ENCODE measurements at places on chromosomes 2 and 18.

DNA sequence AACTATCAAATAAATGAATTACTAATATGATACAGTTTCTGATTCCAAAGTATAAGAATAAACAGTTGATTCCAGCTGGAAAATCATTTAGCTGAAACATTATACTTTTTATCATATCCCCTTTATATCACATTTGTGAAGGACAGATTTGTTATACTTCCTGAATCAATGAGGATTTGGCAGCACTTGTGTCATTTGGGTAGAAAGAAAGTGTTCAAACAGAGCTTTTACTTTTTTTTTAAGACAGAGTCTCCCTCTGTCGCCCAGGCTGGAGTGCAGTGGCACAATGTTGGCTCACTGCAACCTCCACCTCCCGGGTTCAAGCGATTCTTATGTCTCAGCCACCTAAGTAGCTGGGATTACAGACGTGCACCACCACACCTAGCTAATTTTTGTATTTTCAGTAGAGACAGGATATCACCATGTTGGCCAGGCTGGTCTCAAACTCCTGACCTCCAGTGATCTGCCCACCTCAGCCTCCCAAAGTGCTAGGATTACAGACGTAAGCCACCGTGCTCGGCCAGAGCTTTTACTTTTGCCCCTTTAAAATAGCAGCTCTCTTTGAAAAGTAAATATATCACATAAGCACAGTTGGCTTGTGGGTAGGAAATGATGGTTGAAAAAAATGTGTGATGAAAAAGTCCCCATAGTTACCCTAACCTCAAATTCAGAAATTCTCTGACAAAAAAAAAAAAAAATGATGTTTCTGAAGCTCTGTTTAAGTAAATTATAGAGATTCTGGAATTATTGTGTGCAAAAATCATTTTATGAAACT is 95.2 kb downstream of the DTNA start:
- H3K27ac ChIP-seq, result no peak overlapping the region
- no peak for DNase-seq
- no peak overlapping the region for H3K4me3 ChIP-seq

DNA sequence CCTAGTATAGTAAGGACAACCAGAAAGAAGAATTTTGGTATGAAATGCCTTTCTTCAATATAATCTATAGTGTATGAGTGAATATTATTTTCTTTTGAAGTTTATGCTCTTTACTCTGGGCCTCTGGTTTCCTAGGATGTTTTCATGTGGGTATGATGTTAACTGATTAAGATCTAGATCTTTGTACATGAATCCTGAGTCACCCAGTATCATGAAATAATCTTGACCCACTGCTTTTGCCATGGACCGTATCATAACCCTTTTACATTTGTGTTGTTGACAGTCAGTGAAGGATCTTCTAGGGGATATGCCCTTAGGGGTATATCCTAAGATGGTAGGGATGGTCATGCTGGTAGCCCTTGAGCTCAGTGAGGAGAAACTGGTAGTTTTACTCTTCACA is 100.3 kb downstream of the RAB3GAP1 start:
- no peaks in the 10 kb centered on the region for H3K27me3 ChIP-seq
- DNase-seq, result no peak
- no peak overlapping the region for H3K27ac ChIP-seq
- peaks cover 4% of the 10 kb centered on the region for H3K4me1 ChIP-seq
- H3K36me3 ChIP-seq, result peaks cover 91% of the 10 kb centered on the region

- H3K36me3 ChIP-seq, result no peaks in the 10 kb centered on the region
- H3K4me1 ChIP-seq, result peaks cover 14% of the 10 kb centered on the region
- peak overlapping the region; percentile 46 for H3K27ac ChIP-seq
- no peak overlapping the region for H3K4me3 ChIP-seq
- H3K27me3 ChIP-seq, result no peaks in the 10 kb centered on the region
Observed at GRCh38 chr2:137156221-137156844, 391.0 kb downstream of the THSD7B start.

- no peak overlapping the region for H3K27ac ChIP-seq
- DNase-seq, result no peak
- H3K36me3 ChIP-seq, result no peaks in the 10 kb centered on the region
- peaks cover 11% of the 10 kb centered on the region for H3K4me1 ChIP-seq
- no peak overlapping the region for H3K4me3 ChIP-seq
- no peaks in the 10 kb centered on the region for H3K27me3 ChIP-seq
Observed at GRCh38 chr18:74951165-74951760, 257.7 kb downstream of the PTGR3 start.

DNA sequence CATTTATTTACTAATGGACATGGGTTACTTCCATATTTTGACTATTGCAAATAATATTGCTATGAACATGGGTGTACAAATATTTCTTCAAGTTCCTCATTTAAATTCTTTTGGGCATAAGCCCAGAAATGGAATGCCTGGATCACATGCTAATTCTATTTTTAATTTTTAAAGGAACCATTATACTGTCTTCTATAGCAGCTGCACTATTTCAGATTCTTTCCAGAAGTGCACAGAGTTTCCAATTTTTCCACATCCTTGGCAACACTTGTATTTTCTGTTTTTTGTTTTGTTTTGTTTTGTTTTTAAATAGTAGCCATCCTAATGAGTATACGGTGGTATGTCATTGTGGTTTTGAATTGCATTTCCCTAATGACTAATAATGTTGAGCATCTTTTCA is 8.5 kb upstream of the RALBP1 start:
- H3K4me3 ChIP-seq, result no peak overlapping the region
- no peaks in the 10 kb centered on the region for H3K27me3 ChIP-seq
- H3K36me3 ChIP-seq, result no peaks in the 10 kb centered on the region
- H3K4me1 ChIP-seq, result no peaks in the 10 kb centered on the region
- DNase-seq, result no peak
- H3K27ac ChIP-seq, result no peak overlapping the region

- H3K27ac ChIP-seq, result no peak overlapping the region
- peaks cover 5% of the 10 kb centered on the region for H3K27me3 ChIP-seq
- H3K4me1 ChIP-seq, result no peaks in the 10 kb centered on the region
- no peak for DNase-seq
Observed at GRCh38 chr18:13528739-13529392, 197.5 kb downstream of the FAM210A start.

DNA sequence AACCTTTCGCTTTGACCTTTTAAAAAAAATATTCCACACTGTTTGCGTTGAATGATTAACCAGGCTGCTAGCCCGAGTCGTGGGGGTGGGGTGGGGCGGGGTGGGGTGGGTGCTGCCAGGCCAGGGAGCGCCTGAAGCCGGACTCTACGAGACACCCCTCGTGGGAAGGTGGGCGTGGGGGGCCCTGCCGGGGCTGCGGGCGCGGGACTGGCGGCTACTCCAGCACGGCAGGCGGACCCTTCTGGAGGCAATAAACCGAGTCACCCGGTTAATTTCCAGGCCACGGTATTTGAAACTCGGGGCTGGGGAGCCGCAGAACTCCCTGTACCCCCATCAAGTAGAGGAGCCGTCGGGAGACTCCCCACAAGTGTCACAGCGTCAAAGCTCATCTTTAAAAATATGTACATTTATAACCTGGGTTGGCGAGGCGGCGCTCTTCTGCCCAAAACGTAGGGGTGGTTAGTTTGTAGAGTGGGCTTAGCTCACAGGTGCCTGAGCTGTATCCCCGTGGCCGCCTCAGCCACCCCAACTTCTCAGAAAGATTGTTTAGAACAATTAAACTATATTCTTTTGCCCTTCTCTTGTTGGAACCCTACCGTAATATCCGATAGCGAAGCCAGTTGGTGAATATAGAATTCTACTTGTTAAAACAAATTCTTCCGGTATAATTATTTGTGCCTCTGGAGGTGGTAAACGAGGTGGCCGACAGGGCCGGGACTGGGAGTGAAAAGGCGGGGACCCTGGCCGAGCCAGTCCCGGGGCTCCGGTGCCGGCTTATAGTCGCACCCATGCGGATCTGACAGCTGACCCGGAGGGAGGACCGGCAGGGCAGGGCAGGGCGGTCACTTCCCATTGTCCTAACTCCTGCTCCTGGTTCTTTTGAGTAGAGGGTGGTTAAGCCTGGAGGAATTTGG is 1.4 kb downstream of the B3GNT2 start:
- no peaks in the 10 kb centered on the region for H3K27me3 ChIP-seq
- peaks cover 7% of the 10 kb centered on the region for H3K4me1 ChIP-seq
- DNase-seq, result no peak

- H3K4me1 ChIP-seq, result peaks cover 14% of the 10 kb centered on the region
- H3K4me3 ChIP-seq, result no peak overlapping the region
- no peaks in the 10 kb centered on the region for H3K27me3 ChIP-seq
Observed at GRCh38 chr2:191946471-191947182, 99.7 kb upstream of the CAVIN2 start.

DNA sequence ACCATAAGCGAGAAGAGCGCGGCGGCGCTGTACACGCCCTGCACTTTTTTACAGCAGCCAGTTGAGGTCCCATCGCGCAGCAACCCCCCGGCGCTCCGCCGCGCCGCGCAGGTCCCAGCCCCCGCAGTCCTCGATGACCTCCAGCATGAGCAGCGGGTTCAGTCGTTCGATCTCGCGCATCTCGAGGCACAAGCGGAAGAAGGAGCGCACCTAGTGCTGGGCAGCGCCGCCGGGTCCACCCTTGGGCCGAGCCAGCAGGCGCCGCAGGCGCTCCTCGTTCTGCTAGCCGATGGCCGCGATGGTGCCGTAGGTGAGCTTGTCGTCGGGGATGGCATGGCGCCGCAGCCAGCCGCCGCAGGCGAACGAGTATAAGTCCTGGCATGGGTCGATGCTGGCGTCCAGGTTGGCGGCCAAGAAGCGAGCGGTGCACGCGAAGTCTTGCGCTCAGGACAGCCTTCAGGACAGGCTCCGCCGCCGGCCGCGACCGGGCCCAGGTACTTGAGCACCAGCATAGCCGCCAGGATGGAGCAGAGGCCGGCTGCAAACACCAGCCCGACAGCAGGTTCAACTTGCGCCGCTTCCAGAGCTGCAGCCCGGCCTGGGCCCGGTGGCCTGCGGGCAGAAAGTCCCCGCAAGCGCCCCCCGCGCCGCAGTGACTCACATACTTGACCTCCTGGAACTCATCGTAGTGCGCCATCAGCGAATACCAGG is 8.3 kb downstream of the ALPP start:
- no peak for DNase-seq
- H3K27ac ChIP-seq, result no peak overlapping the region
- peaks cover 86% of the 10 kb centered on the region for H3K27me3 ChIP-seq
- no peaks in the 10 kb centered on the region for H3K36me3 ChIP-seq

GRCh38 chr2:45283764-45284620 is 274.7 kb upstream of the SIX2 start:
- H3K4me1 ChIP-seq, result peaks cover 25% of the 10 kb centered on the region
- no peak overlapping the region for H3K4me3 ChIP-seq
- H3K36me3 ChIP-seq, result no peaks in the 10 kb centered on the region
- no peaks in the 10 kb centered on the region for H3K27me3 ChIP-seq
- no peak for DNase-seq

DNA sequence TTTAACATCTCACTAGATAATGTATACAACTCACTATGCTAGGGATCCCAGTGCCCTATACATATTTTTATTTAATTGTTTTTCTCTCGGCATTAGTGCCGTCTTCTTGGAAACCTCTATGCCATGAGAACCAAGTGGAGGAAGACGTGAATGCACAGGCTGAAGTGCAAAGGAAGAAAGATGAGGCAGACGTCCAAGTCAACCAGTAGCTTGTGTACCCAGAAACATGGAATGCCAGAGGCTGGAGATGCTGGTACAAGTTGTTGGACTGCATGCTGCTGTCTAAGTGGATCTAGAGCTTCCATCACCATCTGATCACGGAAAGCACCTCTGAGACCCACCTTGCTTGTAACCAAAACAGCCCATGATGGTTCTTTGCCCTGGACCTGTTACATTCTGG is 12.5 kb upstream of the GEMIN6 start:
- peaks cover 20% of the 10 kb centered on the region for H3K4me1 ChIP-seq
- DNase-seq, result no peak
- peak overlapping the region; percentile 33 for H3K27ac ChIP-seq
- H3K27me3 ChIP-seq, result no peaks in the 10 kb centered on the region
- H3K36me3 ChIP-seq, result no peaks in the 10 kb centered on the region

GRCh38 chr18:39602131-39602530 is 2036.5 kb upstream of the CELF4 start:
- H3K27me3 ChIP-seq, result no peaks in the 10 kb centered on the region
- DNase-seq, result no peak
- H3K4me1 ChIP-seq, result peaks cover 16% of the 10 kb centered on the region
- no peak overlapping the region for H3K27ac ChIP-seq
- no peak overlapping the region for H3K4me3 ChIP-seq
- H3K36me3 ChIP-seq, result no peaks in the 10 kb centered on the region

- no peak overlapping the region for H3K27ac ChIP-seq
- H3K36me3 ChIP-seq, result no peaks in the 10 kb centered on the region
- H3K27me3 ChIP-seq, result no peaks in the 10 kb centered on the region
- no peak for DNase-seq
- H3K4me1 ChIP-seq, result peaks cover 6% of the 10 kb centered on the region
Observed at GRCh38 chr2:8107621-8108378, 574.1 kb upstream of the ID2 start.

GRCh38 chr18:2112435-2113045 is 458.8 kb downstream of the METTL4 start:
- no peak for DNase-seq
- no peaks in the 10 kb centered on the region for H3K27me3 ChIP-seq
- peaks cover 23% of the 10 kb centered on the region for H3K4me1 ChIP-seq
- H3K4me3 ChIP-seq, result no peak overlapping the region

DNA sequence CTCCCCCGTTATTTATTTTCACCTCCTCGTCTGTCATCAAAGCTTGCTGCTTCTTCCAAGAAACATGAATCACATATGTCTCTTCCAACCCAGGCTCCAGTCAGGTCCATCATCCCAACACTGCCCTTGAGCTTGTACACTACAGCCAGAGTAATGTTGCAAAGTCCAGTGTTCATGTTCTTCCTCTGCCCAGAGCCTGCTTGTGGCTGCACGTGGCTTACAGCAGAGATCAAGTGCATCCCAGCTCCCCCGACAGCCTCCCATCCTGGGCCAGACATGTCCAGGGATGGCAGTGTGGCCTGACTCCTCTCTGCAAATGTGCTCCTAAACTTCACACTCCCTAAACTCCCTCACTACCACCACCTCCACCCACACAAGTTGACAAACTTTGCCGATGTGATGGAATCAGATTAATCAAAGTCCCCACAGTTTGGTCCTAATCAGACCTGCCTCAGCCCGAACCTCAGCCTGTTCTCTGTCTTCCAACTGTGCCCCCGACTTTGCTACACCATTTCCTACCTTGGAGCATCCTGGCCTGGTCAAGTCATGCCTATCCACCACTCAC is 54.2 kb upstream of the MAPRE3 start:
- H3K4me1 ChIP-seq, result no peaks in the 10 kb centered on the region
- no peak for DNase-seq
- H3K4me3 ChIP-seq, result no peak overlapping the region
- no peak overlapping the region for H3K27ac ChIP-seq

- H3K36me3 ChIP-seq, result no peaks in the 10 kb centered on the region
- H3K4me1 ChIP-seq, result no peaks in the 10 kb centered on the region
Observed at GRCh38 chr18:44945888-44946401, 265.3 kb downstream of the SETBP1 start.

- no peak overlapping the region for H3K4me3 ChIP-seq
- H3K4me1 ChIP-seq, result no peaks in the 10 kb centered on the region
- no peak overlapping the region for H3K27ac ChIP-seq
- H3K27me3 ChIP-seq, result no peaks in the 10 kb centered on the region
Observed at GRCh38 chr18:62017618-62018017, 124.8 kb upstream of the RNF152 start.

GRCh38 chr2:53787614-53788289 is 908 bp downstream of the ERLEC1 start:
- peak overlapping the region; percentile 55 for H3K27ac ChIP-seq
- no peak for DNase-seq
- no peaks in the 10 kb centered on the region for H3K36me3 ChIP-seq
- H3K4me1 ChIP-seq, result peaks cover 15% of the 10 kb centered on the region

- H3K27me3 ChIP-seq, result no peaks in the 10 kb centered on the region
- peak overlapping the region; percentile 87 for H3K27ac ChIP-seq
- H3K4me1 ChIP-seq, result peaks cover 42% of the 10 kb centered on the region
Observed at GRCh38 chr2:67399831-67400489, 2.8 kb downstream of the ETAA1 start.
